GM23338 (cell line): ENCODE measurements at places on chromosomes 6 and 20. TPM values are rescaled to one million over a fixed set of nuclear protein-coding genes. Genes with fewer than 3 reads are reported as not detected.
A peak's percentile ranks its signal among the peaks of the same experiment; 100 is the strongest.

GRCh38 chr6:147033267-147033666 lies 170.9 kb upstream of the STXBP5 start:
- peak; percentile 82 for DNase-seq
- H3K36me3 ChIP-seq: no peaks in the 10 kb centered on the region; the same call in 1 of the 2 replicates
- no peak overlapping the region for H3K4me3 ChIP-seq
- peak overlapping the region; percentile 83 for H3K27ac ChIP-seq
- no peaks in the 10 kb centered on the region for H3K27me3 ChIP-seq

- H3K27me3 ChIP-seq: no peaks in the 10 kb centered on the region
- no peaks in the 10 kb centered on the region for H3K4me1 ChIP-seq
- no peaks in the 10 kb centered on the region; the same call in 1 of the 2 replicates for H3K36me3 ChIP-seq
Measured at GRCh38 chr6:5946181-5946580, 60.5 kb downstream of the NRN1 start.

DNA sequence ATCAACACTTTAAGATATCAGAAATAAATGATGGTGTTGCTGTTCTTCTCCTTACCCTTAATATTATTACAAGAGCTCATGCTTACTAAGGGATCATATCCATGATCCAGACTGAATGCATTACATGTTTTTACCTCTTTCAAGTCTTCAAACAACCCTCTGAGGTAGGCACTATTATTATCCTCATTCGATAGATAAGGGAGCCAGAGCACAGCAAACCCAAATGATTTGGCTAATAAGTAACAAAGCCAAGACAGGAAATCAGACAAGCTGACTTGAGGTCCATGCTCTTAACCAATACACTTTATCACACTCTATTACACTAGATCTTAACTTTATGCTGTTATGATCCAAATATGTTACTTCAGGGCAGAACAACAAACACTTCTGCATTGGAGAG lies 145.9 kb downstream of the RALGAPA2 start:
- H3K4me1 ChIP-seq: peaks cover 4% of the 10 kb centered on the region; the same call in 1 of the 2 replicates
- H3K36me3 ChIP-seq: no peaks in the 10 kb centered on the region
- H3K4me3 ChIP-seq: no peak overlapping the region
- no peaks in the 10 kb centered on the region for H3K27me3 ChIP-seq
- H3K27ac ChIP-seq: no peak overlapping the region

The RANBP9 gene
- 31.8 and 33.6 TPM in 2 replicates for total RNA-seq

- no peak overlapping the region for H3K27ac ChIP-seq
- no peak overlapping the region for H3K4me3 ChIP-seq
- no peak for DNase-seq
- no peaks in the 10 kb centered on the region for H3K27me3 ChIP-seq
- peaks cover 14% of the 10 kb centered on the region for H3K4me1 ChIP-seq
Measured at GRCh38 chr6:69820438-69820837, 23.6 kb upstream of the LMBRD1 start.

The OVOL2 gene
- 11.2 and 21.1 TPM in 2 replicates for total RNA-seq
